Amygdala (tissue), 56 donors: ENCODE measurements at places on chromosomes 13 and 19.
A peak's percentile ranks its signal among the peaks of the same experiment; 100 is the strongest.

- no peak for DNase-seq
Observed at GRCh38 chr13:97468331-97468730, 34.4 kb downstream of the RAP2A start.

DNA sequence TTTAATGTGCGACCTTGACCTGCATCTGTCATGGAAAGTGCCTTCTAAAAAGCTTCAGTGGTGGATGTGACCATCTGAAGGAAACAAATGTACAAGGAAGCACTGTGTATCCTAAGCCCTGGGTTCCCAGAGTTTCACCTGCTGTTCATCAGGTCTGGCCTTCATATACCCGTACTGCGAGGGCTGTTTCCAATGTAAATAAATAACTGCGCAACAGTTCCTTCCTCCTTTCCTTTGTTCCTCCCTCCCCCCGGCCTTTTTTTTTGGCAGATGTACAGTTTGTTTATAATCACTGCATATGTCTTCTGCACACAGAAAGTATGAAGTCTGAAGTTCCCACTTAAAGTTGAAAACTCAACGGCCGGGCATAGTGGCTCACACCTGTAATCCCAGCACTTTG is 5.2 kb downstream of the FAAP24 start:
- no peak for DNase-seq

DNA sequence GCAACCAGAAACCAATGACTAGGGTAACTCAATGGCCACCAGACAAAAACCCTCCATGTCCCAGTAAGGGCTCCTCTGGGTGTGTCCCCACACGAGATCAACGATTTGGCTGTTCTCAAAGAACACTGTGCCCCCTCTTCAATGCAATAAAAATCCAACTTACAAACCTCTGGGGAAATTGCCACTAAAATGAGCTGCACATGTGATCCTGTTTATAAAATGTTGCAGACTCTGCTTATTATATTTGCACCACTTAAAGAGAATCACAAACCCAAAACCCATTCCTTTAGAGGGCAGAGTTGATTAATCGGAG is 80.5 kb downstream of the STK24 start:
- DNase-seq, result no peak

GRCh38 chr13:30927595-30927994 is 4.9 kb upstream of the TEX26 start:
- no peak for DNase-seq

DNA sequence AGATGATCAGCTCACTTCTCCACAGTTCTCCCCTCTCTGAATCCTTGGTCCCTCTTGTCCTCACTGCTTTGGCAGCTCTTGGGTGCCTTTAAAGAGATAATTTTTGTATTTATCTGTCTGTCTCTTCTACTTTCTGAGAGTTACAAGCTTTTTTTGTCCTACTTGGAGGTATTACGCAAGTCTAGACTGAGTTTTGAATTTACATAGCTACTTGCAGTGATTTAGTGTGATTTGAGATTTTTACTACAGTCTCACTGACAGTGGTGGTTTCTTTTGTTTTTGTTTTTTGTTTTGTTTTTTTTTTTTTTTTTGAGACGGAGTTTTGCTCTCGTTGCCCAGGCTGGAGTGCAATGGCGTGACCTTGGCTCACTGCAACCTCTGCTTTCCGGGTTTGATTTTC is 22.1 kb downstream of the URI1 start:
- DNase-seq, result no peak

DNA sequence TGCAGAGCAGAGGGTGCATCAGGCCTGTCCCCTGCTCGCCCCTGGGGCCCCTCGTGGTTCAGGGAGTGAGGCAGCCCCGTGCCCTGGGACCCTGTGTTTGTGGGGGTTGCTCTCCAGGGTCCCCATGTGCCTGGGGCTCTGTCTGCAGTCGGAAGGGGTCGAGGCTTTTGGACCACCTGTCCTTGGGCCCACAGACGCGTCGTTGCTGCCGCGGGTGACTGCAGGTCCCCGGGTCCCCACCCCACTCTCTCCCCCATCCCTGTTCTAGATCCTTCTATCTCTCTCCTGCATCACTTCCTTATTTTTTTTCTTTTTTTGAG is 1.9 kb downstream of the PCSK4 start:
- DNase-seq, result no peak

DNA sequence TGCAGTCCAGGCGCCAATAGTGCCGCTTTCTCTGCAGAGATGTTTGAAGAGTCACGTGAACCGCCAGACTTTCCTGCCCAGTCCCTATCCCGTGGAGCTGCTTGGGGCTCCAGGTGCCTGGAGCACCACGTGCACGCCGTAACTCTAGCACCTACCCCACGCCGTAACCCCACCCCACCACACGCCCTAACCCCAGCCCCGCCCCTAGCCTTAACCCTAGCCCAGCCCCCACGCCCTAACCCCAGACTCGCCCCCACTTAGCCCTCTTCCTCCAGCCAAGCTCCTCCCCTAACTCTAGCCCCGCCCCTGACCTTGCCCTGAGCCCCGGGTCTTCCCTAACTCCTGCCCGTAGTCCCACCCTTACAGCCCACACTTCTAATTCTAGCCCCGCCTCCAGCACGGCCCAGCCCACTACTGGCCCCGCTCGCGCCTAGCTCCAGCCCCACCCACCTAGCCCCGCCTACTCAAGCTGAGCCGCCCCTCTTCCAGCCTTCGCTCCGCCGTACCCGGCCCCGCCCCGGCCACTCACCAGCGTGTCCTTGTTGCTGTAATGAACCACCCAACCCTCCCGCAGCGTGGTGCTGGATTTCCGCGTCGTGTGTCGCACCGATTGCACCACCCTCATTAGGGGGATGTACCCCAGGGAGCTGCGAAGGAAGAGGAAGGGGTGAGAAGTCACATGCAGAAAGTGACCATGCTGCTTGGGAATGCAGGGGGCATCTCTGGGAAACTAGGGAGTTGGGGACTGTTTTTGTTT is 19.5 kb downstream of the PRKD2 start:
- peak; percentile 54 for DNase-seq

GRCh38 chr13:99269627-99270241 is 11.6 kb upstream of the GPR18 start:
- DNase-seq, result no peak
